Diencephalon (tissue), 1 donor: ENCODE measurements at places on chromosomes 3 and 15. TPM values are rescaled to one million over a fixed set of nuclear protein-coding genes. Genes with fewer than 3 reads are reported as not detected.

Gene NPRL2
- 30.4 TPM for total RNA-seq

Gene CPNE9
- 12.7 TPM for total RNA-seq

Gene PGBD4
- total RNA-seq: 5.3 TPM

Gene CTXND1
- total RNA-seq: 4.2 TPM
